ENCODE measurements at places on chromosomes 5 and 9.

- DNase-seq: no peak
Observed at GRCh38 chr5:139949710-139950109, 93.4 kb downstream of the NRG2 start.

DNA sequence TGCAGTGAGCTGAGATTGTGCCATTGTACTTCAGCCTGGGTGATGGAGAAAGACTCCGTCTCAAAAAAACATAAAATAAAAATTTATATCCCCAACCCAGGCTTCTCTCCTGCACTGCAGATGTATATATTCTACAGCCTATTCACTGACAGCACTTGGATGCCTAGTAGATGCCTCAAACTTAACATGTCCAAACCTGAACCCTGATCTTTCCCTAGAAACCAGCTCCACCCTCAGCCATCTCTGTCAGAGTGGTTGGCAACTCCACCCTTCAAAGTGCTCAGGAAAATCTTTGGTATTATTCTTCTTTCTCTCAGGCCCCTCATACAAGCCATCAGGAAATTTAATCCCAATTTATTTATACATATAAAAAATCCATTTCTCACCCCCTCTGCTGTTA, 36.9 kb upstream of the TXN start:
- no peak for DNase-seq

DNA sequence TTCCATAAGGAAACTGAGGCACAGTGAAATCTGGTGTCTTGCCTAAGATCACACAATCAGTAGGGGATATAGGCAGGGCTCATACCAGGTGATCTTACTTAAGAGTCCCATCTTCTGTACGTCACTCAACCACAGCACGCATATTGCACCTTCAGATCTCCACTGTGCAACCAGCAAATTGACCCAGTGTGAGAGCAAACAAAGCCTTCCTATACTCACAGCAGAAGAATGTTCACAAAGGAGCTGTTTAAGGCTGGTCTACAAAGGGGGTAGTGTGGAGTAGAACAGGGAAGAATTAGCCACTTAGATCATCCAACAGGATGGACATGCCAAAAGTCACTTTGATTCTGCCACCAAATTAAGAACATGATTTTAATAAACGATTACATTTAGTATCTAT, 305.9 kb downstream of the SLIT3 start:
- DNase-seq: no peak

DNA sequence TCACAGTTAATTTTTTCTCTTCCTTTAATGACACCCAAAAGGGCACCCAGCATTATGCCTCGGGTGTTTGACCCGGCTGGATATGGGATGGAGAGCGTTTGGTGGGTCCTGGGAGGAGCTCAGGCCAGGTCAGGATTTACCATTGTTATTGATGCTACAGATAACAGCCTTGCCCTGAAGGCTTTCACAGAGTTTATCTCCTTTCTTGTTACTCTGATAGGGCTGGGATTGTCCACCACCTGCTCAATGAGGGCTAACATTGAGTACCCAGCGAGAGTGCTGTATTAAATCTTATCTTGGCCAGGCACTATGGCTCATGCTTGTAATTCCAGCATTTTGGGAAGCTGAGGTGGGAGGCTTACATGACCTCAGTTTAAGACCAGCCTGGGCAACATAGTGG, 37.2 kb downstream of the GADD45G start:
- no peak for DNase-seq

- no peak for DNase-seq
Observed at GRCh38 chr9:112819635-112820496, 69.3 kb downstream of the SNX30 start.

GRCh38 chr9:76709020-76709419, 55.2 kb upstream of the PCA3 start:
- no peak for DNase-seq

DNA sequence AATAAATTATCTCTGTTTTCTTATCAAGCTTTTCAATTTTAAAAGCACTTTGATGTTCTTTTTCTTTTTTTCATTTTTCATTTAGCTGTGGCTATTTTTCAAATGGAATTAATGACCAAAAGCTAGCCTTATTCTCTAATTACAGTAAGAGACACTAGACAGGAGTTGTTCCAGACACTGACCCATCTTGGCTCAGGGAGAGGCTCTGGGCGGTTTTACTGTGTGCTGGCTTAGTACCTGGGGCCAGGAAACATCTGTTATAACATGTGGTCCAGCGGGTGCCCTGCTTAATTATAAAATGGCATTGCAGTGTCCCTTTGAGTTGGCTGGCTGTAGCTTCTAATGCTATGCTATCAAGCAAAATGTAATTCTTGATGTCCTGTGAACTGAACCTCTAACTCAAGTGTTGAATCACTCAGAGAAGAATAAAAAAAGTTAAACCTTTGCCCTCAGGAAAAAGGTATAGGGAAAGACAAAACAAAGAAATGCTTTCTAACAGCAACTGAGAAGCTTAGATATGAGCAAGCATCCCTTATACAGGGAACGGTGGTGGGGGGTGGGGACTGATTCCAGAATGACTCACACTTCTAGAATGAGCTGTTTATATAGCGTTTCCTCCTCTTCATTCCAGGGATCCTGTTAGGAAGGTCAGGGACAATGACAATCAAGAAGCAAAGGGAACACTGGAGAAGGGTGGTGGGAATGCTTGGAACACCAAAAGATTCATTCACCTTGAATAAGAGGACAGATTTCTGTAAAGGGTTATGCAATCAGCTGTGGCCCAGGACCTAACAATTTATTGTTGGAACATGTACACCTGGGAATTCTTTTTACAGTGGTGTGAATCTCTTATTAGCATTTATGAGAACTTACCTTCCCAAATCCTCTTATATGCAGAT, 58.7 kb upstream of the NFIB start:
- no peak for DNase-seq

DNA sequence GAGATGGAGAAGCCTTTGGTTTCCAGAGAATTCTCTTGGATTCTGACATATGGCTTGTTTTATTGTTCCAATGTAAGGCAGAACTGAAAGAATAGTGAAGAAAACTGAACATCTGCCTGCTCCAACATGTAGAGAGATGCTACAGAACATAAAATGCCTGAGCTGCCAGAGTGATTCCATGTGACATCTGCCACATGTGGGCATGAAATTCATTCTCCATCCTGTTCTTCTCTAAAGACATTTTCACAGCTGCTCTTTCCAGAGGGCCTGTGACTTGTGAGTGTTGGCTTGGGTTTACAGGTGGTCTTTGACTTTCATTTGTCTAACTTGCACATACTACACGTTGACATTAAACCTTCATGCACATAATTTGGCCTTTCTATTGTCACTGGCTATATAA, 33.7 kb upstream of the TXN start:
- DNase-seq: no peak

Measured in inflammatory macrophage (primary cell).